Right lung (tissue), 10 donors: ENCODE measurements at places on chromosomes 1 and 21.

DNA sequence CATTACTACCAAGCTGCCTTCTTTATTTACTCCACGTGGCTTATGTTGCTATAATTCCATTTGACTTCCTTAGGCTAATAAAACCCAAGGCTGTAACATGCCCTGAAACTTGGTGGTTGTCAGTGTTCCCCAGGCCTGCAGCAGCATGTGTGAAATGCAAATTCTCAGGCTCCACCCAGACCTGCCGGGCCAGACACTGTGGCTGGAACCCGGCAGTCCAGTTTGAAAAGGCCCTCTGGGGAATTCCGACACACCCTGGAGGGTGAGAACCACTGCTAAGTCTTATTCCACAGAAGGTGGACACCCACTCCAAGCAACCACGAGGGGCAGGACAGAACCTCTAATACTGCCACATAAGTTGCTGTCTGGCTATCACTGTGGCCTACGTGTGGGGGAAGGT lies 41.4 kb downstream of the URB1 start:
- DNase-seq, result no peak

- DNase-seq, result peak; percentile 79
Measured at GRCh38 chr1:10540277-10541005, 65.7 kb downstream of the PEX14 start.

- DNase-seq, result peak; percentile 90
Measured at GRCh38 chr1:87588495-87588894, 259.8 kb downstream of the LMO4 start.

GRCh38 chr1:176541663-176542062 lies 78.7 kb downstream of the PAPPA2 start:
- DNase-seq, result no peak

DNA sequence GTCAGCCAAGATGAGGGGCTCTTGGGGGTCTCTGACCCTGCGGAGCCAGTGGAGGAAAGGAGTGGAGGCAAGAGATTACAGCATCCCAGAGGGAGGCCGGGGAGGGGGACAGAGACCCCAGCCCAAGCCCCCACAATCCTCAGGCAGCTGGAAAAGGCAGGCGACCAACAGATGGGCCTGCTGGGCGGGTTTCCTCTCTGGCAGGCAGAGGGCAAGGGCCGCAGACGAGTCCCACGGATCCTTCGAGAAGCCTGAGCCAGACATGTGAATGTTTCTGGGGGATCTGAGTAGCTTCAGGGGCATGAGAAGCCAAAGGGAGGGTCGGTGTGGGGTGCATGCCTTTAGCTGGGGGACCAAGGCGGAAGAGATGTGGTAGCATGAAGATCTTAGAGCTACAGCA lies 2.1 kb upstream of the PLEKHA6 start:
- no peak for DNase-seq

GRCh38 chr1:50667272-50667671 lies 244.0 kb upstream of the DMRTA2 start:
- DNase-seq, result no peak

GRCh38 chr1:214454569-214455396 lies 96.6 kb downstream of the PTPN14 start:
- no peak for DNase-seq

GRCh38 chr21:40351006-40351405 lies 483.8 kb downstream of the PCP4 start:
- no peak for DNase-seq

- no peak for DNase-seq
Measured at GRCh38 chr1:226520640-226521355, 27.8 kb upstream of the STUM start.

DNA sequence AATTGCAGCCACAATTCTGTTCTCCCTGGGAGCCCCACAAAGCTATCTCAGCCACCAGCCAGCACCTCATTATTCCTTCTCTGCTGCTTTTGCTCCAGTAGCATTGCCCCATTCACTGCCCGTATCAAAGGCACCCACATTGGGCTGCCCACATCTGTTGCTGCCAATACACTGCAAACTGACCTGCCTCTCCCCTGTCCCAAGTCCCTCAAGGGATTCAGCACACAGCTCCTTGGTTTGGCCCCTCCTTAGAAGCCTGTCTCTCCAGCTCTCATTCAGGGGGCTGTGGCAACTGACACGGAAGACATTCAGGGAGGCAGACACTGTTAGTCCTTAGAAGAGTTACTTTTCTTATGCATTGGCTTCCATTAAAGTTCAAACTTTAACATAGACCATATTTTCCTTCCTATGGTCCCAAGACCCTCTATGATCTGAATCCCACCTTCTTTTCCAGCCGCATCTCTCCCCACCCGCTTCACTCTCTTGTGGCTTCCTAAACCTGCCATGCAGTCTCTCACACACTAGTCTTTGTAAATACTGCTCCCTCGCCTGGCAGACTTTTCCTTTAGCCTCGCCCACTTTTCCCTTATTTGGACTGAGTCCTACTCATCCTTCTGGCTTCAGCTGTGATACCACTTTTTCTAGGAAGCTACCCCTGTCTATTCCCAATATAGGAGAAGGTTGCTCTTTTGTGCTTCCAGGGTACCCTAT lies 19.3 kb upstream of the KLHDC8A start:
- no peak for DNase-seq

DNA sequence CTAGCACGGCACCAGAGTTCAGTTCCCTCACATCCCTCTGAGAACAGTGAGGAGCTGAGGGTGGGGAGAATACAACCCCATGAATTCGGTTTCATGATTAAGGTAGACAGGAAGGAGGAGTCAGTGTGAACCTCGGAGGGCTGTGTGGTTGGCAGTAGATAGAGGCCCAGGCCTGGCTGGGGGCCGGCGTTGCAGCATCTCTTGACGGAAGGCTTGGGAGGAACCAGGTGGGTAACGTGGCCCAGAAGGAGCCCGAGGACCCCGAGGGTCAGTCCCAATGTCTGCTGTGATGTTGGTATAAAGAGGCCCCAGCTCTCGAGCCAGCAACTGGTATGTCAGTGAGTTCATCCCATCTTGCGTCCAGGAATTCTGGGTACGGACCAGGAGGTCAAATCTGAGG lies 5.5 kb downstream of the PPOX start:
- DNase-seq, result no peak

DNA sequence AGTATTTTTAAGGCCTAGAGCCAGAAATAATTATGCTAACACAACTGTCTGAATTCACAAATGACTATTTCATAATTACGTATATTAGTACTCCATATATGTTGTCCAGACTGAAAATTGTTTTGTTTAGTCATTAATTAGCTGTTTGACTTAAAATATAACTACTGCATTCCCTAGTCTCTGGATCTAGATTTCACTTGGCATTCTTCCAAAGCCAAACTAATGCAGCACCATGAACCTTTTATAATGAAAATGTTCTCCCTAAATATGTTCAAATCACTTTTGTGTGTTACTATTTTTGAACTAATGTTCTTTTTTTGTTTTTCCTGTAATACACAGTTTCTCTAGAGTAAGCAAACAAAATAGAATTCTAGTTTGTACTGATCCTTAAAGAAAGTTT lies 46.1 kb downstream of the CAMTA1 start:
- DNase-seq, result peak; percentile 19

- no peak for DNase-seq
Measured at GRCh38 chr1:93641527-93641926, 40.1 kb downstream of the BCAR3 start.

GRCh38 chr1:51341876-51342496 lies 11.6 kb upstream of the TTC39A start:
- DNase-seq, result no peak

DNA sequence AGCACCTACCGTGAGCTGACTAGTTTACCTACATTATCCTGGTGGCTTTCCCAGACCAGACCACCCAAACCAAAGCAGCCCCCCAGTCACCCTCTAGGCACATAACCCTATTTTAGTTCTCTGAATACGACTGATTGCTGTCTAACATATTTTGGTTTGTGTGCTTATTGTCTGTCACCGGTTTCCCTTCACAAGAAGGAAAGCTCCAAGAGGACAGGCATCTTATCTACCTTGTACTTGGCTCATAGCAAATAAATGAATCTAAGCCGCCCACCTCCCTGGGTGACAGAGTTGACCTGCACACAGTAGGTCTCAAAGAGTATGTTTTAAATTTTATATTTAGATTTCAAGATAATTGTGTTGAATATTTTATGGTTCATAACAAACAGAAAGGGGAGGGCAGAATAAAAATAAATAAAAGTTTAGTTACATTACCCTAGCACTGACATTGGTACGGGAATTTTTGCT lies 904 bp upstream of the PRDX6 start:
- no peak for DNase-seq

GRCh38 chr1:7781923-7782495 lies 2.1 kb upstream of the PER3 start:
- DNase-seq, result no peak

- DNase-seq, result no peak
Measured at GRCh38 chr1:6732942-6733341, 31.3 kb upstream of the DNAJC11 start.

GRCh38 chr1:179043266-179043665 lies 17.6 kb downstream of the FAM20B start:
- no peak for DNase-seq

DNA sequence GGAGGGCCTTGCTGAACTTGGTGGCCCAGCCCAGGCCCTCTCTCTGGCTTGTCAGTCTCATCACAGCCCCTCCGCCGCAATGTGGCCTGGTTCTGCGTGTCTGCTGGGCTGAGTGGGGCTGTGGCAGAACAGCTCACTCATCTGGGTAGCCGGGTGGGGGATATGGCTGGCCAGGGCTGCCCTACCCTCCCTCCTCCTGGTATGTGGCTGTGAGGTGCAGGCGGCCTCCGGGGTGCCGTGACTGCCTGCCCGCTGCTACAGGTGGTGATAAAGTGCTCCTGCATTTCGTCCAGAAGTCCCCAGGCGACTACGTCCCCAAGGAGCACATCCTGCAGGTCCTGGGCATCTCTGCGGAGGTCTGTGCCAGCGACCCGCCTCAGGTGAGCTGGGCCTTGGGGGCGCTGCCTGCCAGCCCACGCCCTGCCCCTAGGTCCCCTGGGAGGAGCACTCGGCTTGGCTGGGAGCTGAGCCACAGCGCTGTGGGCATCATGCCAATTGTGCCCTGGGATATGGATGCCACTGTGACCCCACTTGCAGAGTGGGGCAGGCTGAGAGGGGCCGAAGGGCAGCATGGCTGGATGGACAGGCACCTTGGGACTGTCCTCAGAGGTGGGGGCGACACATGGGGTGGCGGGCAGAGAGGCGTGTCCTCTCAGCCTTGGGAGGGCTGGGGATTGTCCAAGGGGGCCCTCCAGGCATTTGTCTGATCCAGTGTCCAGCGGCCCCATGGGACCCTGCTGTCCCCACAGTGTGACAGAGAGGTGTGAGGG lies 2.3 kb downstream of the PRXL2B start:
- DNase-seq, result no peak

- no peak for DNase-seq
Measured at GRCh38 chr1:247281001-247281574, 25.2 kb downstream of the VN1R5 start.

DNA sequence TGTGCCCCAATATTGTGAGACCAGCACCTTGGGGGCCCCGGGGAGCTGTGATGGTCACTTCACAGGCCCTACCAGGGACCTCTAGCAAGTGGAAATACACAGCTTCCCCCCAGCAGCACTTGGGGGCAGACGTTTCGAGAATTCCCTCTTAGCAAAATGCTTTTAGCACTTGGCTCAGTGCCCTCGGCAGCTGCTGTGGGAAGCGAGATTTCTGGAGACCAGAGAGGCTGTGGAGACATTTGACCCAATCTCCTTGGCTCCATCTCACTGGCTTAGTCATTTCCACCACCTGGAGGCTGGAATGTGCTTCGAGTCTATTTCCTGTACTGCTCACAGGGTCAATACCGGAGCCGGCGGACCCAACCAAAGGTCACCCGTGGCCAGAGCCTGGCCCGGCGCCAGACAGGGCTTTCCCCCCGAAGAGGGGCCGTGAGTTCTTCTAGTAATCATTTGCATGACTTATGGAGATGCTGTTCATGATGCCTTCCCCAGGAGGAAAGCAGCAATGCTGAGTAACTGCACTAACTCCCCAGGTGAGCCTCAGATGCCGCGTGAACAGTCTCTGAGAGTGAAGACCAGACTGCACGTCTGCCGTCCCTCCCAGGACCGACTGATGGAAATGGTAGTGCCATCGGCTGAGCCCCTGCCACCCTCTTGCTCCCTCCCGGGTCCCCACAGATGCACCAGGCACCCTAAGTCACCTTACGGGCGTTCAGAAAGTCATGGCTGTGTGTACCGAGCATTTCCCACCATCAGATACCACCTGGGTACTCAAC lies 4.4 kb upstream of the C2CD2 start:
- DNase-seq, result peak; percentile 79

GRCh38 chr1:193545171-193545570 lies 358.8 kb upstream of the B3GALT2 start:
- no peak for DNase-seq

- no peak for DNase-seq
Measured at GRCh38 chr1:69952676-69953075, 252.7 kb downstream of the LRRC40 start.

DNA sequence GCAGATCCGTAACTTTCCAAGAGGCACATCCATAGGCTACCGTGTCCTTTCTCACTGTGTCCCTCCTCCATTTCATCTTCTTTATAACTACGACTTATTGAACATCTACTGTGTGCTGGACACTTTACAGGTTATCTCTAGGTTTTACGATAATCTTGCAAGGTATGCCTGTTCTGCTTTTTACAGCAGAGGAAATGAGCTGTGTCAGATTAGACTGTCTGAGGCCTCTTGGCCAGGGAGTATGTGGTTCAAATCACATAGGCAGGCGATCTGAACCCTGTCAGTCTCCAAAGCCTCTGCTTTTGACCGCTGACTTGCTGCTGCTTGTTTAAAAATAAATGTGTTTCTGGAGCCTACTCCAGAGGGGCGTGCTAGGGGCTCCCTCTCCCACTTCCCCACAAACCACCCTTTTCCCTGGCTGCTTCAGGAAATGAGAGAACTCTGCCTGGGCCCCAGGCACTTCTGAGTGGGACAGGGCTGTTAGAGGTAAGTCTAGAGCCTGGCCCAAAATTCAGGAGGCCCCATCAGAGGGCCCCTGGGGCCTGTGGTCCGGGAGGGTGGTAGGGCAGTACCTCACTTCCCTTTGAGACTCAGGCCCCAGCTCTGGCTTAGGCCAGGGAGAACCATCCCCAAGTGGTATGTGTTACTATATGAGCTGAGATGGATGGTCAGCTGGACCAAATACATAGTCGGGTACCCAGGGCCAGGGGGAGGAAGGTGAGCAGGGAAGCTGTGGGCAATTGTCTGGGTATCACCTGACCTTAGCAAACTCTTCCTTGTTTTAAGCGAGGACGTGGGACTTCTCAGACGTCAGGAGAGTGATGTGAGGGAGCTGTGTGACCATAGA lies 4.4 kb downstream of the PSEN2 start:
- DNase-seq, result no peak

GRCh38 chr1:175600721-175601440 lies 142.5 kb downstream of the TNR start:
- DNase-seq, result no peak

GRCh38 chr1:46525253-46525983 lies 26.0 kb downstream of the KNCN start:
- no peak for DNase-seq
